ENCODE measurements at places on chromosomes 7 and 10.

DNA sequence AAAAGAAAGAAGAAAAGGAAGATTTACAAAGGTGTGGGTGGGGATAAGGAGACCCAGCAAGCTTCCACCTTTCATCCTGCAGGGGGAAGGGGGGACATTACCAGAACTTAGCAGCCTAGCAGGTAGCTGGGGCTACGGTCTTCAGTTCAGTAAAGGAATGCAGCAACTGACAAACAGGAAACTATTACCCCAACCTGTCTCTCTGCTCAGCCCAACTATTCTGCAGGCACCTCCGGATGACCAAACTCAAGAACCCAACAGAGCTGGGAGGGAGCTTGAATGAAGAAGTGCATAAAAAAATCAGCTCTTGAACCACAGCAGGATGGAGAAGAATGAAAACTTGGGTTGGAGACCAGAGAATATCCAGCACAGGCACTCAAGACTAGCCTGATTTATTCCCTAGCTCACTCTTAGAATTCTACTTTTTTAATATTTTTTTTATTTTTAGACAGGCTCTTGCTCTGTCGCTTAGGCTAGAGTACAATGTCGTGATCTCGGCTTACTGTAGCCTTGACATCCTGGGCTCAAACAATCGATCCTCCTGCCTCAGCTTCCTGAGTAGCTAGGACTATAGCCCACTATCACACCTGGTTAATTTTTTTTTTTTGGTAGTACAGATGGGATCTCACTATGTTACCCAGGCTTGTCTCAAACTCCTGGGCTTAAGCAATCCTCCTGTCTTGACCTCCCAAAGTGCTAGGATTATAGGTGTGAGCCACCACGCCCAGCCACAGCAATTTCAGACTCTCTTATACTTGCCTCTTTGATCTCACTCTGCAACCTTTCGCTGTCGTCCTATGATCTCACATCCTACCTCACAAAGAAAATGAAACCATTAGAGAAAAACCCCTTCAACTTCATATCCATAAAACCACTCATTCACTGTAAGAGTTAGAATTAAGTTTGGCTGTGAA is 18.5 kb upstream of the C10orf67 start:
- no peak for DNase-seq

DNA sequence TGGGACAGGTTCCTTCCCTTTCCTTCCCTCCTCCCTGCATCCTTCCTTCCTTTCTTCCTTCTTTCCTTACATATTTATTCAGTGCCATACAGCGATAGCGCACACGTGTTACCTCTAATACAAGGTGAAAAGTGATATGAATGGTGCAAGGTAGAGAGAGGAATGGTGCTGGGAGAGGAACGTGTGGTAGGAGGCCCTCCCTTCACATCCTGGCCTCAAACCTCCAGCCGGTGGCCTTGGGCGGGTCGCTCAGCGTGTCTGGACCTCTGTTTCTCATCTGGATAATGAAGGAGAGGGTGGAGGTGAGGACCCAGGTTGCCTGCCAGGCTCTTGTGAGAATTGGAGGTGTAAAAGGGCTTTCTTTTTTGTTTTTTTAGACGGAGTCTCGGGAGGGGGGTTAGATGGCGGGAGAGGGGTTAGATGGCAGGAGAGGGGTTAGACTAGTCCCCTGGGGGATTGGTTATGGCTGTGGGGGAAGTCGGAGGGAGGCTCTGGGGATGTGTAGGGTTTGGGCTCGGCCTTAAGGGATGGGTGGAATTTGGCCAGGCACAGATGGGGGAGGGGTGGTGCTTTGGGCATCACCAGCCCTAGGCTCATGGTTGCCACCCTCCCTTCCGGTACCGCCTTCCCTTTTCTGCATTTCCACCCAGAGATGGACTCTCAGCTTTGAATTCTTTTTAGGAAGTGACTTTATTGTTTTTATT is 14.9 kb downstream of the CHST3 start:
- DNase-seq = no peak

GRCh38 chr7:18693406-18693805 is 197.9 kb downstream of the HDAC9 start:
- DNase-seq = no peak

DNA sequence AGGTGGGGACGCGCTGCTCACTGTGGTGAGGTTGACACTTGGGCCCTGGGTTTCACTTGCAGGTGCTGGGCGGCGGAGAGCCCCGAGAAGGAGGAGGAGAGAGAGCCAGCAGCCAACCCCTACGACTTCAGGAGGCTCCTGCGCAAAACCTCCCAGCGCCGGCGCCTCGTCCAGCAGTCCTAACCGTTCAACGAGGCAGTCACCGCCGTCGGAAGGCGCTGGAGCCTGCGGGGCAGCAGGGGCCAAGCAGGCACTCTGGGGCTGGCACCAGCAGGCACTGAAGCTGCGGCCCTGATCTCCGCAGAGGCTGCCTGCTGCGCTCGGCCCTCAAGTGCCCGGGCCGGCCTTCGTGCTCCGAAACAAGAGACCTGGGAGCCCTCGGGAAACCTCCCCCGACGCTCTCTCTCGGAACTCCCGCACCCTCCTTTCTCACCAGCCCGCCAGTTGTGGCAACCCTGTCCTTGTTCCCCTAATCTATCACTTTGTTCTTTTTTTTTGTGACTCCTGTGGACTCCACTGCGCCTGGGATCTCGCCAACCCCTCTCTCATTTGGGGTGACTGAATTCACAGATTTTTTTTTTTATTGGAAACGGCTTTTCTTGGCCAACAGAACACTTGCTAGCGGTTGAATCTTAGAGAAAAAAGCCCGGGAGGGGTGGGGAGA is 4.7 kb upstream of the GAD2 start:
- no peak for DNase-seq

- no peak for DNase-seq
Observed at GRCh38 chr7:155766966-155767916, 45.0 kb downstream of the SHH start.

DNA sequence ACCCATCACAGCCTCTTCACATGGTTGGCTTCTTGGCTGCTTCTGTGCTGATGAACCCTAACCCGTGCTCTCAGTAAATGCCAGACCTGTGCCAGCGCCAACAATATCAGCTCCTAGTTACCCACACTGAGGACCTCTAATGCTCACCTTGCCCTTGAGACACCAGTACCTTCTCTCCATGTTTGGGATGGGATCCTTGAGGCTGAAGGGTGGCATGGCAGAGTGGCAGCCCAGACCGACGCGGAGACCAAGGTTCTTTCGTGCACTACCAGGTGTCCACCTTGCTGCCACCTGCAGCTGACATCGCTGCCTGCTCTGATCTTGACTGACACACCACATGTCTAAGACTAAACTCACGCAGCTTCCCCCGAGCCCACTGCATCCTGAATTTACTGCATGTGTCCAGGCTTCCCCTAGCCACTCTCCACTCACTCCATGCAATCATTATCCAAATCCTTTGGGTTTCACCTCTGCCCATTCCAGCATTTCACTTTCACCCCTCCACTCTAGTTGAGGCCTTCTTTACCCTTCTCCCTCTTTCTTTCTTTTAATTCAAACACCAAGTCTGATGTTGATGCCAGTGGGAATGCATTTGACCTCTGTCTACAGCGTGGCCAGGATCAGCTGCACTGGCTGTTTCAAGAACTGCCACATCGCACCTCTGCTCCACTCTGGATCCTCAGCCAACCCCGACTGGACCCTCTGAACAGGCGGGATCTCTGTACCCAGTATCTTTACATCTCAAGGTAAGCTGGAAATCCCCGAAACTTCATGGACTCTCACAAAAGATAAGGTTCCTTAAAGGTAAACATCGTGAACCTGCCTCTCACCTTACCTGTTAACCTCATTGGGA is 294.9 kb downstream of the GLRX3 start:
- no peak for DNase-seq

DNA sequence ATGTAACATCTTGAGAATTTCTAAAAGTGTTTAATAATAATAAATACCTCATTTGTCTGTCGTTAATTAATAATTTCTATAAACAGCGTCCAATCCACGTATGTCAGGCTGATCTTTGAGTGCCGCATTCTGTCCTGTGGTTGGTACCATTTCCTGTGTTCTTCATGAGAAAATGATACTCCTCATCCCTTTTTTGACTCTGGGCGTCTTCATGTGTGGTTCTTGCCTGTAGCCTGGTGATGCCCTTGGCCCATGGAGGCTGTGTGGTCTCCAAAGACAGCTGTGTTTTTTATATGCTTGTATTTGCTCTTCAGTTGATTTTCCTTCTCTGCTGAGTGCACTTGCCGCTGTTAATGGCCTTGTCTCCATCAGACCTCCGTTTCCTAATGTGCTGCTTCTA is 31.5 kb downstream of the GLRX3 start:
- no peak for DNase-seq

DNA sequence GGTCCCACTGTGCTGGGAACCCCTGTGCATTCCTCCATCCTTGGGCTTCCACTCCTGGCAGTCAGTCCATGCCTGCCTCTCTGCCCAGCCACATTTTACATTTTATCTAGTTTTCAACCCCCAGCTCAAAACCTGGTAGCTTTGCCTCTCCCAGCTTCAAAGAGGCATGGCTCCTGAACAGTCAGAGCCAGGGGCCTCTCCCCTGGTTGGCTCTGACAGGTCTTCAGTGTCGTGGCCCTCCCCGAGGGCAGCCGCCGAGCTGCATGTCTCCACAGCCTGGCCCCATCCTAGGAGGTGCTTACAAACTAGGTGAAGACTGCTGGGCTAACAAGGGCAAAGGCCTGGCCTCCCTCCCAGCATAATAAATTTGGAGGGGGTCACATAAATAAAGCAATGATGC is 14.8 kb downstream of the COBL start:
- no peak for DNase-seq

DNA sequence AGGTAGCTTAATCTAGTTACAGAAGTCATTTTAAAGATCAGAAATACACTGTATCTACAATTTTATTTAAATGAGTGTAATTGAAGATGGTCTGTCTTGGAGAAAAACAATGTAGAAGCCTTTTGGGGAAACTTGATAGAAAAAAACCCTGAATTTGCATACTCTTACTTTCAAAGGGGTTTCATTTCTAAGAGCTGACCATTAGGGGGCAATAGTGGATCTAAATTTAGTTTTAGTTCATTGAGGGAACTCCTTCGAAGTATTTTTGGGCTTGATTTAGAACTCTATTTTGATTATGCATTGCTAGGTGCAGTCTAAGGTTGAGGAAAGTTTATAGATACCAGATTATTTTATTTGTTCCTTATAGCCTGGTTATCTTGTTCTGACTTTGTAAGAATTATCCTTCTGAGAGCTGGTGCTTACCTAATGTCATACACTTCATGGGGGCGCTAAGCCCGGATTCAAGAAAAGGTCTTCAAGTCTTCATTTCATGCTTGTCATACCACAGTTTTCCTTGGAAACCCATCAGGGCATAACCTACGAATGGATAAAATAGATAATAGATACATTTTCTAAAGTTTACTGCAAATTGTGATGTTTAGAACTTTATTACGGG is 69.1 kb upstream of the MXI1 start:
- peak; percentile 24 for DNase-seq

DNA sequence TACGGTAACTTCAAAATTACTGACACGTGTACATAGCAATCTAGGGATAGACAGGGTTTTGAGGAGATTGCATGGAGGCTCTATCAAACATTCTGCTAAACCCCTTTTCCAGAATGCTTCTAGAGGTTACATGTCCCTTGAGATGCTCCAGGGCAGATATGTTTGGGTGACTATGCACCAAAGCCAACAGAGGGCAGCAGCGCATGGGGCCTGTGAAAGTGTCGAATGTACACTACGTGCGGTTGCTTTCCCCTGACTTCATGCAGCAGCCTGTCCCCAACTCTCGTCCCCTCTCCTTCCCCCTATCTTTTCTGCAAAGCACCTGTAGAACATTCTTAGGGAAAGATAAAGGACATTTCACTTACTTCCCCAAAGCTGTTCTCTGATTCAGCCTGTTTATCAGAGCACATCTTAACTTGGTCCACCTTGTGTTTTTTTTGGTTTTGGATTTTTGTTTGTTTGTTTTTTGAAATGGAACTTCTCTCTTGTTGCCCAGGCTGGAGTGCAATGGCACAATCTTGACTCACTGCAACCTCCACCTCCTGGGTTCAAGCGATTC is 90.2 kb downstream of the UBE3C start:
- DNase-seq = no peak

DNA sequence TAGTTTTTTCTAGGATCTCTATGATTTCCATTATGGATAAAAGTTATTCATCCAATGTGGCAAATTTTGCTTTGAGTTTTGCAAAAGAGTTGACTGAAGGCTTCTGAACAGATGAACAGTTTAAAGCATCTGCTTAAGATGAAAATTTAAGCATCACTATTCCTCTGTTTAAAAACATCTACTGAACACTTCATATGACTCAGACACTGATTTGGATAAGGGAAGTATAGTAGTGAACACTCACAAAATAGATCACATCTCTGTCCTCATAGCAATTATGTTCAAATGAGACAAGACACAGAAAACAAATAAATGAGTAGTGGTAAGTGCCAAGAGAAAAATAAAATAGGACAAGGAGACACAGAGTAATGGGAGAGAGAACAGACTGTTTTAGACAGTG is 157.3 kb downstream of the MBL2 start:
- DNase-seq = no peak
